CD4-positive, alpha-beta T cell treated with Interleukin-6 for 4 hours (primary cell): ENCODE measurements at places on chromosomes 12 and 14.

- DNase-seq, result peak; percentile 65
Observed at GRCh38 chr12:68538726-68539614, 71.7 kb upstream of the RAP1B start.

DNA sequence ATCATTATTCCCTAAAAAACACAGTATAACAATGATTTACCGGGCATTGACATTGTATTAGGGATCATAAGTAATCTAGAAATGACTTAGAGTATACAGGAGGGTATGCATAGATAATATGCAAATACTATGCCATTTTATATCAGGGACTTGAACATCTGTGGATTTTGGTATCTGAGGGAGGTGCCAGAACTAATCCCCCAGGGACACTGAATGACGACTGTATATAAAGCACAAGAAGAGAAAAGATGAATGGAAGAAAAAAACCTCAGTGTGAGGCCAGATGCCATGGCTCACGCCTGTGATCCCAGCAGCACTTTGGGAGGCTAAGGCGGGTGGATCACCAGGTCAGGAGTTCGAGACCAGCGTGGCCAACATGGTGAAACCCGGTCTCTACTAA, 25.5 kb upstream of the COX6A1 start:
- no peak for DNase-seq

GRCh38 chr14:65356327-65356836, 56.1 kb upstream of the FUT8 start:
- peak; percentile 37 for DNase-seq

GRCh38 chr12:77214136-77214535, 148.8 kb upstream of the E2F7 start:
- no peak for DNase-seq

- DNase-seq, result no peak
Observed at GRCh38 chr12:1581973-1582708, 12.2 kb downstream of the FBXL14 start.

- no peak for DNase-seq
Observed at GRCh38 chr14:55540847-55541773, 38.9 kb upstream of the KTN1 start.

- DNase-seq, result no peak
Observed at GRCh38 chr12:3045989-3046388, 31.2 kb upstream of the TSPAN9 start.

DNA sequence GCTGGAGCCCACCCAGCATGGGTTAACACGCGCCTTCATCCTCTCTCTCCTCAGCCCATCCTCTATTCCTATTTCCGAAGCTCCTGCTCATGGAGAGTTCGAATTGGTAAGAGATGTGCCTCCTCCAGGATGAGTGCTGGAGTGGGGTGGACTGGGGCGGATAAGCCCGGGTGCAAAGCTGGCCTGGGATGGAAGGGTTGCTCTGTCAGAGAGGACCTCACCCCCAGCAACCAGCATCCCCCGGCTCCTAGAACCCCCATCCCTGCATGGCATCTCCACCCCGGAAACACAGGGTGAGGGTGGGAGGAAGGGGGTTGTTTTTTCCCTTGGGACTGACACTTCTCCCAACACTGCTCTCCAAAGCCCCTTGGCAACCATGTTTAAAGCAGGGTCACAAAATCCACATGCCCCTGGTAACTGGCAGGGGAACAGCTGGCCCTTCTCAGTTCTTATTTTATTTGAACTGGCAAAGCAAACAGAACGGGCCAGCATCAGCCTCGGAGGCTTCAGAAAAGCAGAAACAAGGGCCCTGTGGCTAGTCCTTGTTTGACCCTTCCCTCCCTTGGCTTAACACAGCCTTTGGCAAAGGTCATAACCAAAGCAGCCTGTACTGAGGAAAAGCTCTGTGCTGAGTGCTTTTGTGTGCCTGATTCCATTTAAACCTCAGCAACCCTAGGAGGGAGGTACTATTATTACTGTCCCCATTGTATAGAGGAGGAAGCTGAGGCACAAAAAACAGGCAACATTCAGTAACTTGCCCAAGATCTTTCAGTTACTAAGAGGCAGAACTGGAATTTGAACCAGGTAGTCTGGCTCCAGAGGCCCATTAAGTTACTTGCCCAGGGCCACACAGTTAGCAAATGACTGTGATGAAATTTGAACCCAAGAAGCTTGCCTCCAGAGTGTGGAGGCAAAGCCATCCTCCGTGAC, 4.2 kb downstream of the GSTZ1 start:
- no peak for DNase-seq

DNA sequence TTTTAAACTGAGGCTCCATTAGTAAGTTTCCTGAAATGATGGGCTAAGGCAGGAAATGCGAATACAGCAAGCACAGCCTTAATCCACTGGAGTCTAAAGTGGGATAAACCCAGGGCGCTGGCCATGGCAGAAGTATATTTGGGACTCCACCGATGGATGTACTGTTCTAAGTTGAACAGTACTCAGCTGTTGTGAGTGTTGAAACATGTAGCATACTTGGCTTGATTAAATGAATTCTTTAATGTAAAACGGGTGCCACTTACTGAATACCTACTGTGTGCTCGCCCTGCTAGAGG, 996 bp downstream of the SSPN start:
- DNase-seq, result no peak
